ENCODE measurements at places on chromosomes 4 and X. TPM values are rescaled to one million over a fixed set of nuclear protein-coding genes. Genes with fewer than 3 reads are reported as not detected.

DNA sequence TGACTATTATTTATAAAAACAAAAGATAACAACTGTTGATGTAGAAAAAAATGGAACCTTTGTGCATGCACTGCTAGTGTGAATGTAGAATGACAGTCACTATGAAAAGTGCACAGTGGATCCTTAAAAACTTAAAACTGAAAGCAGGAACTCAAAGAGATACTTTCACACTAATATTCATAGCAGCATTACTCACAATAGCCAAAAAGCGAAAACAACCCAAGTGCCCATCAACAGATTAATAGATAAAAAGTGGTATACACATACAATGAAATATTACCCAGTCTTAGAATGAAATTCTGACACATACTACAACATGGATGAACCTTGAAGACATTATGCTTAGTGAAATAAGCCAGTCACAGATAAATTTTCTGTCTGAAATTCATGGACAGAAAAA, 23.8 kb downstream of the CENPC start:
- no peak for DNase-seq

DNA sequence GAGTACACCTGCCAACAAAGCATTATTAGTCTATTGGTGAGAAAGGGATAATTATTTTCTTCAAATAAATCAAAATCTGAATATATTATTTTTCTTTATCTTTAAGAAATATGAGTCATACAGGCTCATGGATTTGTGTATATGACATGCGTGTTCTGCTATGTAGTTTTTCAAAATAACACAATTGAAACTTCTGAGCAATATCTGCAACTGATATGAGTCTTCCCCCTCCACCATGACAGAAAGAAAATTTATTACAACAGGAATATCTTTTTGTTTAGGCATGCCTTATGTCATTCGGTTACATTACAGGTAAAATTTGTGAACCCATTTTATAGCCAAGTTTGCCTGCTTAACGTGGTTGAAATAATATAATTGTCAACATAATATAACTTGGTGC, 32.0 kb downstream of the TMPRSS11A start:
- no peak for DNase-seq

DNA sequence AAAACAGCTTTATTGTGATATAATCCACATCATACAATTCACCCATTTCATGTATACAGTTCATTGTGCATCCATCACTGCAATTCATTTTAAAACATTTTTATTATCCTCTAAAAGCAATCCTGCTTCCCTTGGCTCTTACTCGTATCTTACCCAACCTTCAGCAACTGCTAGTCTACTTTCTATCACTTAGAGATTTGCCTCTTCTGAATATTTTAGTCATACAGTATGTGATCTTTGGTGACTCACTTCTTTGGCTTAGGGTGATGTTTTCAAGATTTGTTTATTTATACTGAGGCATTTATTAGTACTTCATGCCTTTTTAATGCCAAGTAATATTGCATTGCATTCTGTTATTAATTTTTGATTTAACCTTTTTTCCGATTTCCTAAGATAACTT, 15.0 kb upstream of the MSMO1 start:
- DNase-seq = no peak

DNA sequence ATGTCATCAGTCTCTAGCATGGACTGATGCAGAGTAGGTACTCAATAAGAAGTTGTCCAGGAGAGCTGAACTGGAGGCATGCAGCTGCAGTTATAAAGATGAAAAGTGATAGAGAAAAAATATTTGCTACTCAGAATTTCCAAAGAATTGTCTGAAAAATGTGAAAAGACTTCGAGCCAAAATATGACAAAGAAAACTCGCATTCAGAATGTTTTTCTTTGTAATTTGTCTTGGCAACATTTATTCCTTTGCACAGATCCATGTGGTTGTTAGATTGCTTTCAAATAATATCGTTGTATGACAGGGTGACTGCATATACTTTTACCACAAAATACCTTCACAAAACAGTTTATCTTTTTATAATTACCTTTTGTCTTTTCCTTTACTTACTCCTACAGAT, 128.0 kb upstream of the SLC4A4 start:
- DNase-seq = peak; percentile 72

JCHAIN gene
- polyA plus RNA-seq = 0.45 TPM

DNA sequence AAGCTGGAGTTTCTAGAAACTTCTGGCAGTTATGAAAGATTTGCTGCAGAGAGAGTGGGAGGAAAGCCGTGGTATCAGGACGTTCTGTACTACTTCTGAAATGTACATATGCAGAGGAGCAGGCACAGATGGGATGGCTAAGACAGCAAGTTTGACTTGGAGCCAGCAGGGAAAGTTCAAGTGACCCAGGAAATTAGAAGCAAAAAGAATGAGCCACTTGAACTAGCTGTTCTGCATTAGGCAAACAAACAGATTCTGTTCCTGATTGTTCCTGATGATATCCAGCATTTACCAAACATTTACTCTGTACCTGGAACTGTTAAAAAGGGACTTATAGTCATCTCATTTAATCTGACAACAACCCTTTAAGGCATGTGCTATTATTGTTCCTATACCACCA, 41.4 kb upstream of the CXCL13 start:
- peak; percentile 40 for DNase-seq

GRCh38 chr4:61468024-61468720, 268.0 kb downstream of the ADGRL3 start:
- DNase-seq = peak; percentile 19

BTC gene
- 5.0 TPM for polyA plus RNA-seq

DNA sequence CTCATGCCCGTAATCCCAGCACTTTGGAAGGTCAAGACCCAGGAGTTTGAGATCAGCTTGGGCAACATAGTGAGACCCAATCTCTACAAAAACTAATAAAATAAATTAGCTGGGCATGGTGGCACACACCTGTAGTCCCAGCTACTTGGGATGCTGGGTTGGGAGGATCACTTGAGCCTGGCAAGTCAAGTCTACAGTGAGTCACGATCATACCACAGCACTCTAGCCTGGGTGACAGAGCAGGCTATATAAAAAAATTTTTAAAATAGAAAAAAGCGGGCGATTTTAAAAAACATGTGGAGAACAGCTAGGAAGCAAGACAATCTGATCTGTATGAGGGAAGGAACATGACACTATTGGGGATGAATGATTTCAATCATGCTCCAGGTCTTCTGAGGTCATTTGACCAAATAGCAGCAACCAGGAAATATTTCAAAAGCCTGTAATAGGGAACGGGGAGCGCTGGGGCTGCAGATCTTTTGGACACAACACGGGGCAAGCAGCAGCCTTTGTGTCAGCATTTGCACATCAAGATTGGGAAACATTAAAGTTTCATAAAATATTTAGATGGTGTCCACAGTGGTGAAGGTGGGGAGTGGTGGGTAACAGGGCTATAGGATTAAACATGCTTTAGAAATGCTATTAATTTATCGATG, 48.3 kb upstream of the GUCY1A1 start:
- DNase-seq = no peak

- no peak for DNase-seq
Measured at GRCh38 chrX:110145311-110145710, 142.4 kb downstream of the TMEM164 start.

GRCh38 chr4:33658971-33659370, 2585.3 kb downstream of the ARAP2 start:
- DNase-seq = peak; percentile 20

GRCh38 chr4:100268789-100269188, 78.5 kb upstream of the DDIT4L start:
- no peak for DNase-seq

NEUROG2 gene
- polyA plus RNA-seq = not detected

- DNase-seq = no peak
Measured at GRCh38 chr4:48350871-48351270, 9.5 kb downstream of the SLAIN2 start.

ITIH6 gene
- polyA plus RNA-seq = 1.1 TPM

Data from muscle of leg (tissue), 16 donors.